Activated gamma-delta T cell (primary cell): ENCODE measurements at places on chromosomes 5 and 9.

DNA sequence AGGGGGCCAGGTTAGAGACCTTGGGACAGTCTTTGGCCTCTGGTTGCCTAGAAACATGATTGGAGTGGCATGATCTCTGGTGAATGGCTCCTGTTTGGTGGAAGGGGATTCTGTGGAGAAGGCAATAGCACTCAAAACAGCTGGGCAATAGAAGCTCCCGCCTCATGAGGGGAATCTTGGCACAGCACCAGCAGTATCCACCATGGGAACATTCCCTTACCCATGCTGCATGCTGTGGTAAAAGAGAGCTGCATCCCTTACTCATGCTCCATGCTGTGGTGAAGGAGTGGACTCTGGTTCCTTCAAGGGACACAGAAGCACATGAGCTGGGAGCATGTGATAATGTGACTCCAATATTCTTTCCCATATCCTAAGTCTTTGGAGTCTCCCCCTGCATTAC, 160.6 kb downstream of the PJA2 start:
- no peak for DNase-seq

DNA sequence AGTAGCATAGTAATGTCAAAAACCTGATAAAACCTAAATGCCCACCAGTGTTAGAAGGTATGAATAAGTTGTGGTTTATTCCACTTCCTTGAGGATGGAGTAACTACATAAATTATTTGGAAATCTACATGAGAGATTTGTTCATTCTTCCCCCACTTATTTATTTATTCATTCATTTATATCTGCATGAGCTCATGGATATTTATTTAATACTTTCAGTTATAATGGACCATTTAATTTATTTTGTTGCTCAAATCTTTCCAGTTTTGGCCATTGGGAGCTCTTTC, 223.8 kb upstream of the S1PR3 start:
- no peak for DNase-seq

GRCh38 chr5:175659546-175660253, 1.8 kb downstream of the HRH2 start:
- DNase-seq: no peak

DNA sequence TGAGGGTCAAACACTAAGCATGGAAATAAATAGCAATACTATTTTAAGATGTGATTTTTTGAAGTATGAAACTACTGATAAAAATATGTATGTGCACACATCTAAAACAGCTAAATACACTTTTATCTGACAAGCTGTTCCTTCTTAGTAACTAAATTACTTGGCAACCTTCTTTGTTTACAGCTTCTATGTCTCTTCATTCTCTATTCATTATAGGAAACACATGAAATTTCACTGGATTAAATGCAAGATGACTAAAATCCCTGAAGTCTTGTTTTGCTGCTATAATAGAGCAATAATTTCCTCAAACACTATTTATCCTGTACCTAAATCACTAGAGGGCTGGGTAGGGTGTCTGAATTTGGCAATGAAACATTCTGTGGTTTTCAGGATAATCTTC, 11.7 kb downstream of the RICTOR start:
- DNase-seq: no peak
